ENCODE measurements at places on chromosomes 12 and 14.

- DNase-seq, result no peak
- H3K27me3 ChIP-seq, result peaks cover 44% of the 10 kb centered on the region
- no peak overlapping the region for H3K27ac ChIP-seq
Measured at GRCh38 chr12:104414581-104415341, 42.0 kb upstream of the CHST11 start.

DNA sequence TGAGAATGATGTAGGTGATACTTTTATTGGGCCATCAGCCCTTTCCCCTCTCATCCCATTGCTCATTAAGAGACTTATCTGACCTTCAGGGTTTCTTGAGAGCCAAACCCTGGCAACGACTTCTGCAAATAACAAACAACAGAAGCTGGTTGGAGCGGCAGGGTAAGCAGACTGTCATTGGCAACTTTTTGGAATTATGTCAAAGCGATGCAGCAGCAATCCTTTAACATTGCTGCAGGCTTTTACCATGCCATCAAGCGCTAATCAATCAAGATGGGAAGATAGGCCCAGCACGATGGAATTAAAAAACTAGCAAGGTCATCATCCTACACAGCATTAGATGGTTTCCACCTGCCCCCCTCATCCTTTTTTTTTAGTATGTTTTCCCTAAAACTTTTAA lies 406.1 kb upstream of the PDE3A start:
- no peaks in the 10 kb centered on the region for H3K27me3 ChIP-seq
- peaks cover 38% of the 10 kb centered on the region for H3K4me1 ChIP-seq
- no peaks in the 10 kb centered on the region for H3K36me3 ChIP-seq
- H3K4me3 ChIP-seq, result no peak overlapping the region
- no peak for DNase-seq

- no peaks in the 10 kb centered on the region for H3K36me3 ChIP-seq
- H3K4me3 ChIP-seq, result no peak overlapping the region
- H3K27me3 ChIP-seq, result no peaks in the 10 kb centered on the region
- DNase-seq, result no peak
- H3K4me1 ChIP-seq, result no peaks in the 10 kb centered on the region
- H3K27ac ChIP-seq, result no peak overlapping the region
Measured at GRCh38 chr12:65188179-65188701, 18.9 kb downstream of the LEMD3 start.

GRCh38 chr12:4202487-4202886 lies 71.1 kb upstream of the CCND2 start:
- H3K27me3 ChIP-seq, result no peaks in the 10 kb centered on the region
- H3K27ac ChIP-seq, result no peak overlapping the region
- no peak for DNase-seq
- H3K36me3 ChIP-seq, result no peaks in the 10 kb centered on the region

DNA sequence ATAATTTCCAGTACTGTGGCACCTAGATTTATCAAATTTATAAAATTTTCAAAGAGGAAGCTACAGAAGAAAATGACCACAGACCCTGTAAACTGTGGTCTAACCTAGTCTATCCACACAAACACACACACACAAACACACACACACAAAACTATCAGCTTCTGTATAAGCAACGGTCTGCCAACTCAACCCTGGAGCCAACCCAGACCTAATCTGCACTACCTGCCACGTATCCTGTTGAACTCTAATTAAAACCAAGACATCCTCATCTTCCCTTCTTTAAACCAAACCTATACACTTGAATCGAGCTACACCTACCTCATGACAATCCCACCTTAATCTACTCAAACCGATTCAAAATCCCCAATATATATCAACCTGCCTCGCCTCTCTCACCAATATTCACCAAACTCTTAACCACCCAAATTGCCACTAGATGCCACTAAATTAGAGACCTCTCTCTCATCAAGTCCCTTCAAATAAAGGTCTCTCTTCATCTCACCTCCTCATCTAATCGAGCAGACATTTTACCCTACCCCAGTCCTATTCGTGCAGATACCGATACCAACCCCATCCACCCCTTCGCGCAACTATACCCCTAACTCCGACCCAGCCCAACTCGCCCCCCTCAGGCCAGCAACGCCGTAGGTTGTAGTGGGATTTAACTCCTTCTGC lies 808 bp downstream of the ACIN1 start:
- H3K27ac ChIP-seq, result peak overlapping the region; percentile 93
- DNase-seq, result peak; percentile 30
- H3K27me3 ChIP-seq, result no peaks in the 10 kb centered on the region
- peaks cover 44% of the 10 kb centered on the region for H3K36me3 ChIP-seq
- H3K4me1 ChIP-seq, result peaks cover 30% of the 10 kb centered on the region

GRCh38 chr14:101254805-101255764 lies 306.2 kb upstream of the DIO3 start:
- H3K36me3 ChIP-seq, result no peaks in the 10 kb centered on the region
- H3K4me3 ChIP-seq, result no peak overlapping the region
- H3K4me1 ChIP-seq, result no peaks in the 10 kb centered on the region
- DNase-seq, result peak; percentile 45
- H3K27me3 ChIP-seq, result peaks cover 16% of the 10 kb centered on the region

- H3K27ac ChIP-seq, result no peak overlapping the region
- peak; percentile 6 for DNase-seq
- H3K27me3 ChIP-seq, result no peaks in the 10 kb centered on the region
- H3K4me3 ChIP-seq, result no peak overlapping the region
Measured at GRCh38 chr12:76399040-76399439, 50.8 kb upstream of the BBS10 start.

- no peaks in the 10 kb centered on the region for H3K27me3 ChIP-seq
- H3K4me1 ChIP-seq, result peaks cover 3% of the 10 kb centered on the region
- no peak overlapping the region for H3K4me3 ChIP-seq
Measured at GRCh38 chr14:54343272-54344121, 53.3 kb upstream of the CDKN3 start.

DNA sequence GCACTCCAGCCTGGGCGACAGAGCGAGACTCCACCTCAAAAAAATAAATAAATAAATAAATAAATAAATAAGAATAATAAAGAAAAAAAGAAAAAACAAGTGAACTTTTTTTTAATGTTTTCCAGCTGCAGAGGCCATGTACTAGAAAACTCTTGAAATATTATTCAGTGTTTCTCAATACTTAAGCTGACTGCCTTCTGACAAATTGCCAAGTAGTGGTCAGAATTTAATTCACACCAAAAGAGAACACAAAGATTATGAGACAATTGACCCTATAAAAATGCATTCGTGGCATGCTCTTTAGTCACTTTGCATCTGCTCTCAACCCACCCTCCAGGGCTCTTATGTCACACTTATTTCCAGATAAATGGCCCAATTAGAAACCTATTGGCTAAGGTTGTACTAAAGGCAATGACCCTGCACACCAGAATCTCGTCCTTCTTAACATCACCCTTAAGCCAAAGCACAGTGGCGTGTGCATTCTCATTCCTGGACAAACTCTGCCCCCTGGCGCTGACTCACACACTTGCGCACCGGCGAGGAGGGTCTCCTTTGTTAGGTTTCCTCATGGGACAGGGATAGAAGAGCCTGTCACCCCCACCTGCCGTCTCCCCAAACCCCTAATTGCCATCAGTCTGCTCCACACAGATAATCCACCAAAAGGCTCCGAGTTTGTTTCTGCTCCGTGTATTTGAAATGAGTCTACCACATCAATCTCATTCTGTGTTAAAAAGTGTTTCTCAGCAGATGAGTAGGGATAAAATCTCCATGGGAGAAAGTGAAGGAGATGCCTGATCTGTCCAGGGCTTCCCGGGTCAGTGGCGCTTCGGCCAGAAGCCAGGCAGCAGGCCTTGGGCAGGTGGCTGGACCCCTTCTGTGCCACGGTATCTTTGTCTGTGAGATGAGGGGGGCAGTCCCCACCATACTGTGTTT lies 73.1 kb upstream of the CEP83 start:
- peak; percentile 79 for DNase-seq
- H3K27me3 ChIP-seq, result peaks cover 26% of the 10 kb centered on the region
- no peak overlapping the region for H3K4me3 ChIP-seq
- H3K27ac ChIP-seq, result no peak overlapping the region

DNA sequence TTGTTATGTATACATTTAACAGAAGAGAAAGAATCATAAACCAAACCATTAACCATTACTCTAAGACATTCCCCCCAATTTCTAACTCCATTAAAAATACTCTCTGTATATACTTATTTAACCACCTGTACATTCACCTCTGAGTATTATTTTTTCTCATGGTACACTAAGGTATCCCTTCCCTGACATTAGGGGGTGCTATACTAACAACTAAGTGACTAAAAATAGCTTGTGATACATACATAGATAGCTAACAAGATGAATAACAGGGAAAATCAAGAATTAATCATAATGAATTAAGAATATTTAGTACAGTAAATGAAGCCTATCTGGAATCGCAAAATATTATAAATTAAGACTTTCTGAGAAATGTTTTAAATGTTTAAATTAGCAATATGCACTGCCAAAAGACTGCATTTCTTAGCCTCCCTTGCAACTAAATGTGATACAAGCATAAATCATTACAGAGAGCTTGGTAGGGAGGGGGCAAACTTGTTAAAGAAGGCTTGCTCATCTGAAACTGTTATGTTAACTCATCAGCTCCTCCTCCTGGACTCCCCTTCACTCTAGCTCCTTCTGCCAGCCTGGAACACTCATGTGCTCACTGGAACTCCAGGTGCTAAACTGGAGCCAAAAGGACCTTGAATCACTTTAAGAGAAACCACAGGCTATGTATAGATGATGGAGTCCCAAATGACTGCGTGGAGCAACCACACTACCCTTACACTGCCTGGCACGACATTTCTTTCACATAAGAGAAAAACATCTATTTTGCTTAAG lies 14.9 kb downstream of the C2CD5 start:
- H3K4me1 ChIP-seq, result peaks cover 50% of the 10 kb centered on the region
- H3K36me3 ChIP-seq, result peaks cover 23% of the 10 kb centered on the region
- DNase-seq, result peak; percentile 59
- no peak overlapping the region for H3K4me3 ChIP-seq

GRCh38 chr12:124530637-124531263 lies 36.7 kb downstream of the NCOR2 start:
- H3K27me3 ChIP-seq, result no peaks in the 10 kb centered on the region
- H3K27ac ChIP-seq, result no peak overlapping the region
- H3K36me3 ChIP-seq, result no peaks in the 10 kb centered on the region

GRCh38 chr14:101997429-101998336 lies 33.3 kb downstream of the DYNC1H1 start:
- H3K4me1 ChIP-seq, result no peaks in the 10 kb centered on the region
- H3K4me3 ChIP-seq, result no peak overlapping the region
- no peak overlapping the region for H3K27ac ChIP-seq
- peaks cover 91% of the 10 kb centered on the region for H3K36me3 ChIP-seq
- no peak for DNase-seq

- no peak overlapping the region for H3K4me3 ChIP-seq
- no peaks in the 10 kb centered on the region for H3K27me3 ChIP-seq
- H3K4me1 ChIP-seq, result peaks cover 11% of the 10 kb centered on the region
- H3K36me3 ChIP-seq, result peaks cover 13% of the 10 kb centered on the region
- no peak overlapping the region for H3K27ac ChIP-seq
- DNase-seq, result no peak
Measured at GRCh38 chr14:101859538-101859902, 98.0 kb downstream of the PPP2R5C start.

- no peak overlapping the region for H3K4me3 ChIP-seq
- H3K27me3 ChIP-seq, result no peaks in the 10 kb centered on the region
- H3K27ac ChIP-seq, result no peak overlapping the region
Measured at GRCh38 chr12:131123817-131124216, 170.1 kb downstream of the ADGRD1 start.

- no peaks in the 10 kb centered on the region for H3K27me3 ChIP-seq
- no peaks in the 10 kb centered on the region for H3K36me3 ChIP-seq
- no peaks in the 10 kb centered on the region for H3K4me1 ChIP-seq
- H3K4me3 ChIP-seq, result no peak overlapping the region
- H3K27ac ChIP-seq, result no peak overlapping the region
Measured at GRCh38 chr14:77844802-77845201, 44.9 kb downstream of the ADCK1 start.

DNA sequence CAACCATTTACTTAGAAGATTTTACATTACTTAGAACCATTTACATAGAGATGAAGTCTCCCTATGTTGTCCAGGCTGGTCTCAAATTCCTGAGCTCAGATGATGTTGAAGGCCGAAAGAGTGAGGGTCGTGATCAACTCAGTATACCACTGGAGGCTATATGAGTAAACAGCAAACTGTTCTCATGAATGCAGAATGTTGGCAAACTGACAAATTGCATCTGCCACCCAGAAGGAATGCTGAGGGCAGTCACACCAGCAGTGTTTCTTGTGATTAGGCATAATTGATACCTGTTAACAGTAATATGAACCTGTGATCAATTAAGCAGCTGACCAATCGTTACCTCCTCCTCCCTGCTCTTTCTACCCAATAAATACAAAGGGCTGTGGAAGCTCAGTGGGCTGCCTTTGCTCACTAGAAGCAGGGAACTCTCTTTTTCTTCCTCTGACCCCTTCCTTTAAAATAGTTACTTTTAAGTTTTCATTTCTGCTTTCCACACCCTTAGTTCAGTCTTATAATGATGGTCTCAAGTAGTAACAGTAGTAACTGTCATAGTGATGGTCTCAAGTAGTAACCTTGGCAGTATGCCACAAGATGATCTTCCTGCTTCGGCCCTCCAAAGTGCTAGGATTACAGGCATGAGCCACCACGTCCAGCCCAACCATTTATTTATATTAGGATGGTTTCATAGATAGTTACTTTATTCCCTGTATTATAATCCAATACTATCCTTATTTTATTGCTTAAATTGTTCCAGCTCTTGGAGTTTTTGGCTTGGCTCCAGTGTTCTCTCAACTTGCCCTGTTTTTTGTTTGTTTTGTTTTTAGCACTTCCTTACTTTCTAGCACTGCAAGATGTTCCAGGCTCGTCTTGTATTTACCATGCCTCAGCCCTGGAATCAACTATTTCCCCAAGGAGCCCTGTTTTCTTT lies 25.8 kb downstream of the LIMA1 start:
- H3K27me3 ChIP-seq, result no peaks in the 10 kb centered on the region
- 0 out of 2 replicates have a peak, but pooled peaks cover 2% of the 10 kb centered on the region for H3K36me3 ChIP-seq
- peak overlapping the region; percentile 23 for H3K27ac ChIP-seq
- H3K4me1 ChIP-seq, result peaks cover 31% of the 10 kb centered on the region
- H3K4me3 ChIP-seq, result no peak overlapping the region

- no peak overlapping the region for H3K27ac ChIP-seq
- peaks cover 7% of the 10 kb centered on the region for H3K4me1 ChIP-seq
- no peaks in the 10 kb centered on the region for H3K27me3 ChIP-seq
- no peaks in the 10 kb centered on the region for H3K36me3 ChIP-seq
Measured at GRCh38 chr12:104985206-104985605, 910 bp upstream of the NOPCHAP1 start.

- no peak for DNase-seq
- H3K36me3 ChIP-seq, result peaks cover 10% of the 10 kb centered on the region
- H3K4me1 ChIP-seq, result no peaks in the 10 kb centered on the region
- H3K4me3 ChIP-seq, result no peak overlapping the region
- no peak overlapping the region for H3K27ac ChIP-seq
- no peaks in the 10 kb centered on the region for H3K27me3 ChIP-seq
Measured at GRCh38 chr12:121439715-121440114, 39.8 kb downstream of the RNF34 start.

GRCh38 chr14:90732718-90733117 lies 83.5 kb downstream of the TTC7B start:
- no peaks in the 10 kb centered on the region for H3K27me3 ChIP-seq
- H3K4me3 ChIP-seq, result no peak overlapping the region
- no peaks in the 10 kb centered on the region for H3K36me3 ChIP-seq
- DNase-seq, result no peak
- H3K27ac ChIP-seq, result no peak overlapping the region

Data from GM23248 (cell line).